Dorsolateral prefrontal cortex (tissue), 122 donors: ENCODE measurements at places on chromosomes 5 and 9. TPM values are rescaled to one million over a fixed set of nuclear protein-coding genes. Genes with fewer than 3 reads are reported as not detected.

DNA sequence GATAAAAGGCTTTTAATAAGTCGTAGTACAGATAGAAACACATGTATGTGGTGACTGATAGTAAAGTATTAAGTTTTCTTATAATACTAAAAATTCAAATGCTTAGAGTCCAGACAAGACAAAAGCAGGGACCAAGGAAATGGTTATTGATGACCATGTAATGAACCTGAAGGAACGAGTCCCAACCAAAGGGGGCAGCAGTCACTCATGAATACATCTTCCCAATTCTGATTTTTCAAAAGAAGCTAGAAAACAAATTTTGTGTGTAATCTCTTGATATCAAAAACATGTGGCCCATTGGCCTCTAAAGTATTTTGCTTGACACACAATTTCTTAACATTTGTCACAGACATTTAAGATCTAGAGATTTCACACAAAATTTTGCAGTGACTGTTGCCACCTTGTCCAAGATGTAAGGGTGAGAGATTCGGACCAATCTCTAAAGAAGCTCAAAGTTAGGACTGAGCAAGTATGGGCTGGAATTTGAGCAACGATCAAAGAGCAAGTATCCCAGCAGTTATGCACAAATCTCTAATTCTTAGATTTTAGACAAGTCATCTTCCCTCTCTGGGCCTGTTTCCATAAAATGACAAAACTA, 66.8 kb downstream of the ARL15 start:
- peak; percentile 36 for DNase-seq

Gene GDNF
- 1.3 TPM for total RNA-seq

Gene ABHD17B
- 55.1 TPM for total RNA-seq

GRCh38 chr9:107685901-107686300, 196.3 kb upstream of the KLF4 start:
- no peak for DNase-seq

Gene DBN1
- 105 TPM for total RNA-seq
